NCI-H187 (cell line): ENCODE measurements at places on chromosomes 11 and 22.

DNA sequence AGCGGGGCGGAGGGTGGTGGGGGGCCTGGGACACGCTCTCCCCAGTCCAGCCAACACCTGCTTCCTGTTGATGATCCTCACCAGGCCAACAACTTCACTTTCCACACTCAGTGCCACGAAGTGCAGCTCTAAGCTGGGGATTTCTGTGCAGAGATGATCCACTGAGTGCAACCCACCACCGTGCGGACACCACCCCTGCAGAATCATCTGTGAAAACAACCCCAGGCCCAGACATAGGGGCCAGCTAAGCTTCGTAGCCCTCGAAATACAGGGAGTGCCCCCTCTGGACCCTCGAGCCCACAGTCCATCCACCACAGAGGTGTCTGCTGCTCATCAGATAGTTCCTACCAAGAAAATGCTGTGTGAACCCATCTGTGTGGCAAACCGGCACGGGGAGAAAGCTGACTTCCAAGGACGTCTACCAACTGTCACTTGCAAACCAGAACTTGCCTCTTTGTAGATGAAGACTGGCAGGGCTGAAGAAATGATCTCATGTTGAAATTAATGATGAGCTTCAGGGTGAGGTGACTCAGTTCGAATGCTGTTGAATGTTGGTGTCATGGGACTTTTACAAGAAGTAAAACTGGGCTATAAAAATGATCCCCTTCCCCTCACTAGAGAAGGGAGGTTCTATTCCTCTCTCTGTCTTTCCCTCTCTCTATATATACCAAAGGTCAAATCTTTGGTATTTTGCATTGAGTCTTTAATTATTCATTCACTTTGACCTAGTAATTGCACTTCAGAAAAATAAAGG, 73.4 kb downstream of the MYEOV start:
- no peak for DNase-seq

DNA sequence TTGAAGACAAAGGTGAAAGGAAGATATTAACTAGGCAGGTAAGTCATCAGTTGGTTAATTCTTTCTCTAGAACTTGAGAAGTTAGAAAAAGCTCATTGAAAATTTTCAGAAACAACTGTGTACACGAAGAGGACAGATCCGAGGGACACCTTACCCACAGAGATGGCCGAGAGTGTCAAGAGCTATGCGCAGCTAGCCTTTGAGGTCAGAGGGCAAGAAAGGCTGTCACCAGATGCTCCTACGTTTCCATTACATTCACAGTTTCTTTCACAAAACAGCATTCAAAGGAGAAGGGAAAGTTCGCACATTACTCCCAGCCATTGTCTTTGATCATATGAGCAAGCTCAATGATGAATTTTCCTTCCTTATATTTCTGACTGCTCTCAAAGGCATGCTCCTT, 34.8 kb downstream of the YPEL1 start:
- DNase-seq: no peak

DNA sequence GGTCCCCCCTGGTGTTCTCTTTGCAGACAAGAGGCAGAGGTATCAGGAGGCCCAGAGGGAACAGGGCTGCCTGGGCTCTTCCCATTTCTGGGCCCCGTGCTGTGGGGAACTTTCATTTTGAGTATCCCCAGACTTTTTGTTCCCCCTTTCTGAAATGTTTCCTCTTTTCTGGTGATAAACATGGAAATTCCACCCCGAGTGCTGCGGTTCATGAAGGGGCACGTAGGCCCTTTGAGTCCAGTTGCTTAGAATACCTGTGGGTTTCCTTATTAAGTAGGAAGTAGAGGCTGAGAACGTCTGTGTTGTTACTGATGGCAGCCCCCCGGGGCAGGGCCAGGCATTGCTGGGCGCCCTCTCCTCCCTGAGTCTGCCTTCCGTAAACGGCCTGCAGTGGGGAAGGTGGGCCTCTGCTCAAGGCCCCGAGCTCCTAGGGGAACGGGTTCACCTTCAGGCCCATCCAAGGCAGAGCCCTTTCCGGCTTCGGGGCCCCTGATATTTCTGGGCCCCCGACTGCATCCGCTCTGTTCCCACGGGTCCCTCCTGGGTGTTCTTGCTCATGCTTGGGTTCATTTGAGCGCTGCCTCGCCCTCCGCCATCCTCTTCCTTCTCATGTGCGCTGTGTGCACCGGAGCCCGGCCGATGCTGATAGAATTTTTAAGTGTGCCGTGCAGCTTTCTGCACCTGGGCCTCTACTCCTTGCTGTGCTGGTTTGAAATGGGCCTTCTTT, 12.0 kb downstream of the TBC1D22A start:
- no peak for DNase-seq

- DNase-seq: no peak
Observed at GRCh38 chr22:49040754-49041467, 786.8 kb downstream of the BRD1 start.

- DNase-seq: peak; percentile 92
Observed at GRCh38 chr11:47553406-47553743, 443 bp upstream of the CELF1 start.

DNA sequence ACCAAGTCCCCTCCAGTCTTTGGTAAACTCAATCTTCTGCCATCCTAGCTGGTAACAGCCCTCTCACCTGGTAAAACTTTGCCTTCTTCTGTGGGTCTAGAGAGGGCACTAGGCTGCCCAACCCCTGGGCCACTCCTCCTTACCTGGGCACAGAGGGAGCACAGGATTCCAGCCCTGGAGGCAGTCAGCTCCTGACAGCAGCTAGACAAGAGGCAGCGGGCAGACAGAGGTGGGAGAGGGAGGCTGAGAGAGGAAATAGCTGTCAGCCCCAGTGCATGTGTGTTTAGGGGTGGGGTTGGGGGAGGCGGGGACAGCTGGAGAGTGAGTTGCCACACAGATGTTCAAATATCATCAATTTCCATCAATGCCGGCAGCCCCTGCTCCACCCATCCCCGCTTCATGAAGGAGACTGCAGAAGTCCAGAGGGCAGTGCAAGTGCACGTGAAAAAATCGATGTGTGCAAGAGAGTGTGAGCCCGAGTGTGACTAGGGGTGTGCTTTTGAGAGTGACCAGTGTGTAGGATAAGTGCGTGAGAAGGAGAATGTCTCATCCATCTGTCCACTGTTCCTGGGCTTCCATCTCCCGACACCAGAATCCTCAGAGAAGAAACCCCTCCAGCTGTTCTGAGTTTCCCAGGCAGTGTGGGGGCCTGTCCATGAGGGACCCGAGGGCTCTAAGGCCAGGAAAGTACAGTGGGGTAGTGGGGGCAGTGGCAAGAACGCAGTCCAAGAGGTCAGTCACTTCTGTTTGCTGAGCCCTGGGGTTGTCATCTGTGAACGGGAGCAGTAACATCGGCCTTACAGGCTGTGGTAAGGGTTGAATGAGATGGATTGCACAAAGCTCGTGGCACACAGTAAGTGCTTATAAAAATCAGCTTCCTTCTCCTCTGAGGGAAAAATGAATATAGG, at the start of gene PTGDR2:
Gene PTGDR2, minus strand, starts transcription at position 225 of the 908 bp plus-strand sequence. CDS start 2,228 bp downstream, outside the sequence.
- DNase-seq: no peak

- peak; percentile 8 for DNase-seq
Observed at GRCh38 chr11:75199412-75199955, 41.1 kb upstream of the TPBGL start.

GRCh38 chr22:38104084-38104483, 6.4 kb downstream of the BAIAP2L2 start:
- no peak for DNase-seq

- DNase-seq: no peak
Observed at GRCh38 chr11:59292611-59293010, 66.1 kb upstream of the OR5AN1 start.

- DNase-seq: no peak
Observed at GRCh38 chr11:1127664-1128162, 30.0 kb upstream of the MUC5AC start.

DNA sequence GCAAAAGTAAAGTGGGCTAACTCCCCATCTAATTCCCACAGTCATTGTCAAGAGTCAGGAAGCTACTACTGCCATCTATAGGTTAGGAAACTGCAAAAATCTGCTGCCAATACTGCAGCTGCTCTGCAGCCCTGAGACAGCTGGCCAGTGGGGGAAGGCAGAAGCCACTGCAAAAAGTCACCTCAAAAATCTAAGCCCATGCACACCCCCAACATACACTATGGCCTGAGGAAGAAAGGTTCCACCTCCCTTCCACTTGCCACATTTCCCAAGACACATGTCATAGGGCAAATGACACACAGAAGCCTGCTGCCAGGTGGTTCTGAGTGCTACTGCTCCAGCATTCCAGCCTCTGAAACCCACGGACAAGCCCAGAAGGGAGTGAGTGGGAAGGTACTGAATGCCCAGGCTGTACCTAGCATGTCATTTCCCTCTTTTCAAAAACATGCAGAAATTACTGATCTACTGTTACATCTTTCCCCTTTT, 36.9 kb downstream of the DGCR2 start:
- DNase-seq: no peak

DNA sequence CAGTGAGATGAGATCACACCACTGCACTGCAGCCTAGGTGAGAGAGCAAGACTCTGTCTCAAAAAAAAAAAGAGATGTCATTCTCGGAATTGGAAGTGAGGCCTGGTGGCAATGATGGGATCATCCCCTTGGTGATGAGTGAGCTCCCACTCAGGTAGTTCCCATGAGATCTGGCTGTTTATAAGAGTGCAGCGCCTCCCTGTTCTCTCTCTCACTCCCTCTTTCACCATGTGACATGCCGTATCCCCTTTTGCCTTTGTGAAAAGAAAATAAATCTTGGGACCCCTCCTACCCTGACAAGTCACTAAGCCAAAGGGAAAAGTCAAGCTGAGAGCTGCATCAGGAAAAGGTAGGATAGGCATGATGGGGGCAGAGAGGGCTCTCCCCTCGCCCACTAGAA, 28.8 kb downstream of the ZNF70 start:
- no peak for DNase-seq

- DNase-seq: no peak
Observed at GRCh38 chr11:30109774-30110173, 92.9 kb upstream of the KCNA4 start.

GRCh38 chr11:66032957-66033735, 6.9 kb upstream of the CATSPER1 start:
- no peak for DNase-seq

- DNase-seq: no peak
Observed at GRCh38 chr11:19868871-19869270, 156.2 kb downstream of the NAV2 start.

DNA sequence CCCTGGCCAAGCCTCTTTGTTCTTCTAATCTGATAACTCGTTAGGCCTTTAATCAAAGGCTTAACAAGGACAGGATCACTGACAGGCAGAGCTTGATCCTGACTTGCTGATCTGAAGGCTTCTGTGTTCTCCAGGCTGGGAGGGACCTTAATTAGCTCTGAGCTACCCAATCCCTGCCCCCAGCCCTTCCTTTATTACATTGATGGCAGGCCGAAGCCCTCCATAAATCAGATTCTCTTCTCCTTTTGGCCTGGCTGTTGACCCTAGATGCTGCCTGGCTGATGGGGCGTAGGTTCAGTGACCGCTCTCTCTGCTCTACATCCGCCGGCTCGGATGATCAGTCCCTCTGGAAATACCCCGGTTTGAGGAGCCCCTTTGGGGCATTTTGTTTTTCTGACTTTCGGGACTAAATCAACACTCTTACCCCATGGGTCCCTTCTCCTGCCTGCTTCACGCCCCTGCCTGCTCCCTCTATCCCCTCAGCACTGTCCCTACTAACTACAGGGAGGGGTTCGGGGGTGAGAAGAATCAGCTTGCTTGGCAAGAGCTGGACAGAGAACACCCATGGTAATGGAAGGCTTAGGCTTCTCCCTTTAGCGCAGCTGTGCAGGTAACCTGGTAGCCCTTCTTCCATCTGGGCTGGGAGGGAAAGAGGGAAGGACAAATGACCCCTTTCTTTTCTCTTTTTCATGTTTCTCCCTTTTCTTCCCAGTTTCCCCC, 10.0 kb upstream of the RRM1 start:
- DNase-seq: no peak

GRCh38 chr11:46834821-46835220, 11.3 kb downstream of the CKAP5 start:
- no peak for DNase-seq

DNA sequence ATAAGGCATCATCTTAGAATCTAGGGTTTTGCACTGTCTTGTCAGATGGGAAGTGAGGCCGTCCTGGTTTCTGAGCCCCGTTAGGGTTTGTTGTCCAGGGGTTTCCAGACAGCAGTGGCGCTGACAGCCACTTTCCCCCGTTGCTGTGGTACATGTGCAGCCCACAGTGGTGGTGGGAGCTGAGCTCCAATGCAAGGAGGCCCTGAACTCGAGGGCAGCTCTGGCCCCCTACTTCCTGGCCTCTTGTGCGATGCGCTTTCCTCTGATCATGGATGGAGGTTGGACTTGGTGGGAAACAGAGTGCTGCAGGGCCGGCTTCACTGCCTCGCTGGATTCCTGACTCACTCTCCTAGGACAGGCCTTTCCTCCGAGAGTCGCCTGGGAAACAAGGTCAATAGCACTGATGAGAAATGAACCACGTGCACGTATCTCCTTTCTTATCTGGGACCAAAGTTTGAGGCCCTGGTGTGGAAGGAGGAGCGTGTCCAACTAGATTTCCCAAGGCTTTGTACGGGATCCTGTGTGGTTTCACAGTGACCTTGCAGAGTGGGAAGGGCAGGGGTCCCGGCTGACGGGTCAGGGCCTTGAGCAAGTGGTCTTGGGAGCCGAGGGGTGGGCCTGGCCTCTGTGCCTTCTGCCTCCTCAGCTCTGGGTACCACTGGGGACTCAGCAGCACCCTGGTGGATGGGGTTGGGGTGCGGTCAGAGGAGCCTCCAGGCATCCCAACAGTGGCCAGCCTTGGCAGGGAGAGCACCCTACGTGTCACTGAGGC, 3.7 kb downstream of the PHRF1 start:
- DNase-seq: no peak

GRCh38 chr11:102704841-102705240, 728 bp downstream of the MMP27 start:
- DNase-seq: no peak

- no peak for DNase-seq
Observed at GRCh38 chr22:48858121-48858520, 969.6 kb downstream of the BRD1 start.

- DNase-seq: no peak
Observed at GRCh38 chr11:35992548-35992947, 48.7 kb downstream of the LDLRAD3 start.

- no peak for DNase-seq
Observed at GRCh38 chr22:31046539-31047226, 34.4 kb upstream of the SMTN start.

- no peak for DNase-seq
Observed at GRCh38 chr11:113991170-113991569, 16.3 kb downstream of the HTR3A start.

- DNase-seq: no peak
Observed at GRCh38 chr11:2547806-2548205, 103.0 kb downstream of the KCNQ1 start.

GRCh38 chr11:67062526-67063373, 6.1 kb downstream of the RHOD start:
- no peak for DNase-seq

GRCh38 chr22:40076702-40077645, 82.2 kb downstream of the FAM83F start:
- no peak for DNase-seq

GRCh38 chr11:119493712-119494111, 70.7 kb upstream of the THY1 start:
- no peak for DNase-seq
